Fibroblast of skin of right biceps (primary cell): ENCODE measurements at places on chromosomes 13 and 19.
A peak's percentile ranks its signal among the peaks of the same experiment; 100 is the strongest.

DNA sequence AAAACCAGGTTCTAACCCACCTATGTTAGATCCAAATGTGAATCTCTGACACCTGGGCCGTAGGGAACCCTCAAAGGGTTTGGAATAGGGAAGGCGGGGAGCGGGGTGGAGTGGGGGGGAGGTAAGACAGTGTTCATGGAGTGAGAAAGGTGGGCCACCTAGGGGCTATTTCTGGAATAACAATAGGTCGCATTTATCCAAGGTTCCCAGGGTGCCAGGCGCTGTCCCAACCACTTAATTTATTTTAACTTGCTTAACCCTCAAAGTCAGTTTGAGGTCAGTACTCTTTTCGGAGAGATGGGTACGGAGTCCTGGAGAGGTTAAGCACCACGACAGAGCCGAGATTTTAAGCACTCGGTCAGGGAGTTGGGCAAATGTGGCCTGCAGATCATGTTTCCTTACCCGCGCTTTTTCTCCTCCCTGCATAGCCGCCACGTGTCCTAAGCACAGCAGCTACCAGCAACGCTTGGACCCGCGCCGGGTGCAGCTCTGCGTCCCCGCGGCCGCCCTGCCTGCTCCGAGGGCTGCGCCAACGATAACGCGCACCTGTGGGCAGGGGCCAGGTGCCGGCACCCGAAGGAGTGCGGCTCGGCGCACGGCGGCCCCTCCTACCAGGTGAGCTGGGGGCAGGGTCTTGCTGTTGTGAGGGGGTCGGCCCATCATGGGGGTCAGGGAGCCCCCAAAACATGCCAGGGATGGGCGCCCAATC is 25.0 kb upstream of the FXYD3 start:
- DNase-seq: peak; percentile 62

DNA sequence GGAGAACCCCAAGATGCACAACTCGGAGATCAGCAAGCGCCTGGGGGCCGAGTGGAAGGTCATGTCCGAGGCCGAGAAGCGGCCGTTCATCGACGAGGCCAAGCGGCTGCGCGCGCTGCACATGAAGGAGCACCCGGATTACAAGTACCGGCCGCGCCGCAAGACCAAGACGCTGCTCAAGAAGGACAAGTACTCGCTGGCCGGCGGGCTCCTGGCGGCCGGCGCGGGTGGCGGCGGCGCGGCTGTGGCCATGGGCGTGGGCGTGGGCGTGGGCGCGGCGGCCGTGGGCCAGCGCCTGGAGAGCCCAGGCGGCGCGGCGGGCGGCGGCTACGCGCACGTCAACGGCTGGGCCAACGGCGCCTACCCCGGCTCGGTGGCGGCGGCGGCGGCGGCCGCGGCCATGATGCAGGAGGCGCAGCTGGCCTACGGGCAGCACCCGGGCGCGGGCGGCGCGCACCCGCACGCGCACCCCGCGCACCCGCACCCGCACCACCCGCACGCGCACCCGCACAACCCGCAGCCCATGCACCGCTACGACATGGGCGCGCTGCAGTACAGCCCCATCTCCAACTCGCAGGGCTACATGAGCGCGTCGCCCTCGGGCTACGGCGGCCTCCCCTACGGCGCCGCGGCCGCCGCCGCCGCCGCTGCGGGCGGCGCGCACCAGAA is 1.1 kb downstream of the SOX1 start:
- no peak for DNase-seq

DNA sequence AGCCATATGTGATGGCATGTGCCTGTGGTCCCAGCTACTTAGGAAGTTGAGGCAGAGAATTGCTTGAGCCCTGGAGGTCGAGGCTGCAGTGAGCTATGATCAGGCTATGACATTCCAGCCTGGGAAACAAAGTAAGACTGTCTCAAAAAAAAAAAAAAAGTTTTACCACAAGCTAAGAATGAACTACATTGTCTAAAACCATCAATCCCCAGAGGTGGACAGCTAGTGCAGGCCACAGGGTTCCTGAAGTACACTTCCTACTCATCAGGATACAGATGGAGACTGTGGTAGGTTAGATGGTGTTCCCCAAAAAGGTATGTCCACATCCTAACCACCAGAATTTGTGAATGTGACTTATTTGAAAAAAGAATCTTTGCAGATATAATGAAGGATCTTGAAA is 63.5 kb upstream of the DOCK9 start:
- no peak for DNase-seq

- no peak for DNase-seq
Measured at GRCh38 chr13:21020581-21020980, 40.8 kb downstream of the LATS2 start.

DNA sequence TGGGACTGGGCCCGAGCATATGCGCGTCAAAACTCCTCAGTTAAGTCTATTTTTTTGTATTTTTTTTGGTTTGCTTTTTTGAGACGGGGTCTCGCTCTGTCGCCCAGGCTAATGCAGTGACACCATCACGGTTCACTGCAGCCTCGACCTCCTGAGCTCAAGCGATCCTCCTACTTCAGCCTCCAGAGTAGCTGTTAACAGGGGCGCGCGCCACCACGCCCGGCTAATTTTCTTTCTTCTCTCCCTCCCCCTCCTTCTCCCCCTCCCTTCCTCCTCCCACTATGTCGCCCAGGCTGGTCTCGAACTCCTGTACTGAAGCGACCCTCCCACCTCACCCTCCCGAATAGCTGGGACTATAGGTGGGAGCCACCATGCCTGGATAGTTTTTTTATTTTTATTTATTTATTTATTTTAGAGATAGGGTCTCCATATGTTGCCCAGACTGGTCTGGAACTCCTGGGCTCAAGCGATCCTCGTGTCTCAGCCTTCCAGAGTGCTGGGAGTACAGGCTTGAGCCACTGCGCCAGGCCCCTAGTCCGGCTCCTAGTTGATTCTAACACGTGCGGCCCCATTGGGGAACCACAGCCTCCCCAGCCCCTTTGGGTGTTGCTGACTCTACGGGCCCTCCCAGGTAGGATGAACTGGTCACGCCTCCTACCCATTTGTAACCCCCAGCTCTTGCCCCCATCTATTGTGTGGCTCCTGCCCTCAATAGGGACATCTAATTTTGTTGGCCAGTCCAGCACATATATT is 806 bp upstream of the ZNF837 start:
- no peak for DNase-seq

- DNase-seq: no peak
Measured at GRCh38 chr13:29073755-29074154, 253.6 kb downstream of the MTUS2 start.

- no peak for DNase-seq
Measured at GRCh38 chr13:114088234-114088633, 44.2 kb downstream of the RASA3 start.

GRCh38 chr19:7426986-7427385 is 61.8 kb downstream of the PEX11G start:
- no peak for DNase-seq

DNA sequence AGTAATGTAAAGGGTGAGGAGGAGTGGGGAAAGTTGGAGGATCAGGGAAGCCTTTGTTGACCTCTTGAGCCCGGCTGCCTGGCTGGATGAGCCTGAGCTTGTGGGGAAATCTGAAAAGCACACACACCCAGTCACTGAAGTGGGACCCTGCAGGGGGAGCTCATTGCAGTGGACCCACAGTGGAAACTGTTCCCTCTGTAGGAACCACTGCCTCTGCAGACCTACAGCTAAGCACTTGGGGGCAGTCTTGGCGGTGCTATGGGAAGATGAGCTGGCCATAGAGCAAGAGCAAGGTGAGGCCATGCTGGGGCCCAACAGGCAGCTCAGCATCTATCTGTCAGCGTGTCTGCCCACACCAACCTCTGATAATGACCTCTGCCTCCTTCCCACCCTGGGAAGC is 294.8 kb downstream of the TSHZ3 start:
- peak; percentile 77 for DNase-seq

DNA sequence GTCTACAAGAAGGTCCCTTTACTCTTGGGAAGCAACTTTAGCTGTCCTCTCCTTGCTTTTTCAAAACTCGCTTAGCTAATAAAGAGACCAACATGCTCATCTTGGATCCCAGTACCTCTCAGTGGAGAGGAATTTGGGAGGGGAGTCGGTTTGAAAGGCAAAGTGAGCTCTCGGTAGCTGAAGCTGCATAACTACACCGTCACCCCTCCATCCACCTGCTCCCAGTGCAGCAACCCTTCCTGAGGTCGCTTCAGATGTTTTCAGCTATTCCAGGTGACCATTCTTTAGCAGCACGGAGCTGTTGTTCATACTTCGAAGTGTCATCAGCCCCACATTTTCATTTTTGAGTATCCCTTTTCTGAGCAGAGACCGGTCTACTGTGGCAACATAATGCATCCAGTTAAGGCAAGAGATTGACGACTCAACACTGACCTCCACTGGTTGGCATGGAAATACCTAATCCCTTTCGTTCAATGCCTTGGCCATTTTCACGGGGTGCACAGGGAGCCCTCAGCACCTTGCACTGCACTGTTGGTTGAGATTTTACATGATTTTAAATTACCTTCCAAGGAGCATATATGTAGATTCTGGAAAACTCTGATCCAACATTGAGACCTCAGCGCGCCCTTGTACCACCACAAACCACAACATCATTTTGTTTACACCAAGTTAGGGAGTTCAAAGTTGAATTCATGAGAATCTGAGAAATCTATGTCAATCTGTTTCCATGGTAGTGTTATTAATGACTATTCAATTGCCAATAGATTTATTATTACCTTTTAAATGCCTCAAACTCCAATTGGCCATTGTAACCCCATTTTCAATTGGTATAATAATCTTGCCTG is 42.2 kb downstream of the DLEU7 start:
- peak; percentile 81 for DNase-seq

- DNase-seq: no peak
Measured at GRCh38 chr13:49319951-49320350, 72.2 kb downstream of the CDADC1 start.

DNA sequence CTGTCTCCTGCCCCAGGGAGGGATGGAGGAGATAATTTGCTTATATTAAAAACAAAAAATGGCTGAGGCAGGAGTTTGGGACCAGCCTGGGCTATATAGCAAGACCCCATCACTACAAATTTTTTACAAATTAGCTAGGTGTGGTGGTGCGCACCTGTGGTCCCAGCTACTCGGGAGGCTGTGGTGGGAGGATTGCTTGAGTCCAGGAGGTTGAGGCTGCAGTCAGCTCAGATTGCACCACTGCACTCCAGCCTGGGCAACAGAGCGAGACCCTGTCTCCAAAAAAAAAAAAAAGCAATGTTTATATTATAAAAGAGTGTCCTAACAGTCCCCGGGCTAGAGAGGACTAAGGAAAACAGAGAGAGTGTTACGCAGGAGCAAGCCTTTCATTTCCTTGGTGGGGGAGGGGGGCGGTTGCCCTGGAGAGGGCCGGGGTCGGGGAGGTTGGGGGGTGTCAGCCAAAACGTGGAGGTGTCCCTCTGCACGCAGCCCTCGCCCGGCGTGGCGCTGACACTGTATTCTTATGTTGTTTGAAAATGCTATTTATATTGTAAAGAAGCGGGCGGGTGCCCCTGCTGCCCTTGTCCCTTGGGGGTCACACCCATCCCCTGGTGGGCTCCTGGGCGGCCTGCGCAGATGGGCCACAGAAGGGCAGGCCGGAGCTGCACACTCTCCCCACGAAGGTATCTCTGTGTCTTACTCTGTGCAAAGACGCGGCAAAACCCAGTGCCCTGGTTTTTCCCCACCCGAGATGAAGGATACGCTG is 184.0 kb downstream of the KDM4B start:
- DNase-seq: no peak

DNA sequence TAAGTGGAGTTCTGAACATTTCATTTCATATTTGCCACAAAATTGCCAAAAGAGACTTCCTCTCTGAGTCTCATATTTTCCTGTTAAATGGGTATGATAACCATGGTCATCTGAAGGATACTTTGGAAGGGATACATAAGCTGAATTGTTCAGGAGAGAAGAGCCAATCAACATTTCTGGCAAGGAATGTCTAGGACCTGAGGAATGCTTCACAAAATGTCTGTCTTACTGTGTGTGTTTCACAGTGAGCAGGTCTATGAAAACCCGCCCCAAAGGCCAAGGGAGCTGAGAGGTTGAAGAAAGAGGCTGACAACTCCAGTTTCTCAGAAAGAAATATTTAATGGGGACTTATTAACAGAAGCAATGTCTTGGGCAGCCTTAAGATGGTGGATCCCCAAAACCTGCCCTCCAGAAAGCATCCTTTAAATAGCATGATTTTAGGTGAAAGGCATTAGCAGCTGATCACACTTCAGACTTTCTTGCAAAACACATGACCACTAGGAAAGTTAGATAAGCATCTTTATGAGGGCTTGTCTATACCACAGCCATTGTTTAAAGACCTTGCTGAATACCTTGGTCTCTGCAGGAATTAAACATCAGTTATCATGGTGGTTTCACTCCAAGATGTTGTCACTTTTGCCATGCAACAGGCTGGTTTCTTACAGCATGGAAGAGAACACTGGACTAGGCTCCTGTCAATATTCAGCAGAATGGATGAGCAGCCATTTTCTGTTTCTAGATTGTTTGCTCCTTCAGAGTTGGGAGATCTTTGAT is 78.9 kb downstream of the TNFSF11 start:
- DNase-seq: no peak

GRCh38 chr13:28035146-28035782 is 46.8 kb upstream of the URAD start:
- no peak for DNase-seq

DNA sequence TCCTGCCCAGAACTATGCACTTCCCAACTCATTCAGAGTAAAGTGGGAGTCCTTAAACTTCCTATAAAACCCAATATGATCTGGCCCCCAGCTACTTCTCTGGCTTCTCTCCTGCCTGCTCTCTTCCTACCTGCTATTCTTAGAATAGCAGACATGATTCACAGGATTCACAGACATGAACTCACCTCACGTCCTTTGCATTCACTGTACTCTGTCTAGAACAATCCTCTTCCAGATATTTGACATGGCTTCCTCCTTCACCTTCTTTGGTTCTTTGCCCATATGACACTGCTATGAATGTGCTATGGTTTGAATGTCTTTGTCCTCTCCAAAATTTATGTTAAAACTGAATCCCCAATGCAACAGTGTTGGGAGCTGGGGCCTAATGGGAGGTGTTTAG is 154.9 kb downstream of the UGGT2 start:
- DNase-seq: no peak

DNA sequence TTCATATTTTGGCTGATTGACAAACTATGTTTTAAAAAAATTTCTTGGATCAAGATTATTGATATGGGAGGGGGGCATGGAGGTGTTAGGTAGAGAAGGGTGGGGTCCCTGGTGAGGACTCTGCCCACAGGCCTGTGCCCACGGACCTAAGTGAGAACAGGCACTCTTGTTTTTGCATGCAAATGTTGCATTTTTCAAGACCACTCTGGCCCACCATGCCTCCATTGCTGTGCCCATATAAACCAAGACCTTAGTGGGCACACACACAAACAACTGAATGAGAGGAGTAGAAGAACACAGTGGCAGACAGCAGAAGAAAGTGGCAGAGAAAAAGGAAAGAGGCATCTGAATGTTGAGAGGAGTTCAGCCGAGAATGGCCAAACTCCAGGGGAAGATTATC is 69.6 kb upstream of the ZNF98 start:
- no peak for DNase-seq

- no peak for DNase-seq
Measured at GRCh38 chr19:43532571-43532961, 422 bp upstream of the ZNF575 start.

GRCh38 chr13:42348576-42348975 is 76.6 kb downstream of the AKAP11 start:
- no peak for DNase-seq
